ENCODE measurements at places on chromosomes 1 and 21. TPM values are rescaled to one million over a fixed set of nuclear protein-coding genes. Genes with fewer than 3 reads are reported as not detected.

The HHIPL2 gene
- polyA plus RNA-seq, result not detected

- DNase-seq, result peak; percentile 79
- H3K4me1 ChIP-seq, result peaks cover 10% of the 10 kb centered on the region
- no peak overlapping the region for H3K27ac ChIP-seq
- H3K27me3 ChIP-seq, result no peaks in the 10 kb centered on the region
- H3K36me3 ChIP-seq, result no peaks in the 10 kb centered on the region
- H3K4me3 ChIP-seq, result no peak overlapping the region
Observed at GRCh38 chr1:231211005-231211857, 29.8 kb upstream of the GNPAT start.

- no peaks in the 10 kb centered on the region for H3K36me3 ChIP-seq
- H3K27me3 ChIP-seq, result no peaks in the 10 kb centered on the region
- no peak overlapping the region for H3K4me3 ChIP-seq
- no peak for DNase-seq
- no peak overlapping the region for H3K27ac ChIP-seq
- H3K4me1 ChIP-seq, result no peaks in the 10 kb centered on the region
Observed at GRCh38 chr1:204600968-204601367, 84.6 kb downstream of the LRRN2 start.

DNA sequence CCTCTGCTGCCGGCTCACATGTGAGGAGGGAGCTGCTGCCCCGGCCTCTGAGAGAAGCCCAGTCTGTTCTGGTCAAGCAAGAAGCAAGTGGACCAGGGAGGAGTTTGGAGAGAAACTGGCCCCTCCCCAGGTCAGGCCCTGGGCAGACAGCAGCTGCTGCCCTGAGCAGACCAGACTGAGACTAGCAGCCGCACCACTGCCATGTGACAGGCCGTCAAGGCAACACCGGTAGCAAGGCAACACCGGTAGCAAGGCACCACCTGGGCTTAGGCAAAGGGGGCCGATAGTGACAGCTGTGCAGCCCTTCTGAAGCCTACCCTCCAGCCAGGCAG is 50.3 kb downstream of the ARHGEF16 start:
- H3K36me3 ChIP-seq, result peaks cover 4% of the 10 kb centered on the region
- no peak for DNase-seq
- H3K4me1 ChIP-seq, result no peaks in the 10 kb centered on the region
- no peak overlapping the region for H3K4me3 ChIP-seq
- H3K27me3 ChIP-seq, result no peaks in the 10 kb centered on the region

DNA sequence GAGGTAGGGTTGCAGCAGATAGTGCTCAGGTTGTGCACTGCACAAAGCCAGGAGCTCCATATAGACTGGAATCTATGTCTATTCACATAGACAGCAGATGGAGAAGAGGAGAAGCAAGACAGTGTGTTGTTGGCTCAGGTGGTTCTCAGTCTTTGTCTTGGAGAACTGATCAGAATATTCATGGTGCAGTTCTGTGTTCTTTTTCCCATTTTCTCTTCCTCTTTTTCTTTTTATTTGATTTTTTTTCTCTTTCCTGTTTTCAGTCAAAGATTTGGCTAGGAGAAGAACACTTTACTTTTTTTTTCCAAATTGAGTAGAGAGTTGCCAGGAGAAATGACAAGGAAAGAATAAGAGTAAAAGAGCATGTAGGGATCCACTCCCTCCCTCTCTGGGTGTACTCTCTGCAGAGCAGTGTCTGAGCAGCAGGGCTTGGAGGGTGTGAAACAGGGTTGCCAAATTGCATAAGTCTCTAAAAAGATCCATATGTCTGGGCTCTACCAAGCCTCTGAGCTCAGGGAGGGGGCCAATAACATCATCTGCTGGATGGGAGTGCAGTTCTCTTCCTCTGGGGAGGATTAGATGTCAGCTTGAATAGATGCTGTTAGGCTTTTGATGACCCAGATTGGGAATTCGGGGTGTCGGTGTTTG is 8.7 kb upstream of the CD34 start:
- H3K4me1 ChIP-seq, result no peaks in the 10 kb centered on the region
- DNase-seq, result no peak
- no peak overlapping the region for H3K27ac ChIP-seq
- H3K27me3 ChIP-seq, result no peaks in the 10 kb centered on the region

The PEX11B gene
- 54.4 TPM for polyA plus RNA-seq

The FMO1 gene
- not detected for polyA plus RNA-seq

- H3K4me3 ChIP-seq, result no peak overlapping the region
- DNase-seq, result no peak
- no peaks in the 10 kb centered on the region for H3K27me3 ChIP-seq
- H3K36me3 ChIP-seq, result no peaks in the 10 kb centered on the region
- no peak overlapping the region for H3K27ac ChIP-seq
Observed at GRCh38 chr1:84361796-84362195, 36.5 kb upstream of the DNASE2B start.

GRCh38 chr1:194161591-194161990 is 975.2 kb upstream of the B3GALT2 start:
- no peak for DNase-seq
- H3K36me3 ChIP-seq, result no peaks in the 10 kb centered on the region
- no peaks in the 10 kb centered on the region for H3K4me1 ChIP-seq
- no peaks in the 10 kb centered on the region for H3K27me3 ChIP-seq

GRCh38 chr1:242432491-242433095 is 91.9 kb downstream of the PLD5 start:
- no peaks in the 10 kb centered on the region for H3K27me3 ChIP-seq
- no peaks in the 10 kb centered on the region for H3K36me3 ChIP-seq
- H3K4me1 ChIP-seq, result no peaks in the 10 kb centered on the region
- DNase-seq, result no peak
- H3K27ac ChIP-seq, result no peak overlapping the region

The FAM167B gene
- polyA plus RNA-seq, result not detected
